ENCODE measurements at places on chromosomes 3 and 15.

- no peak for DNase-seq
Observed at GRCh38 chr3:49004352-49005302, 2.6 kb upstream of the WDR6 start.

GRCh38 chr3:15983232-15983631 lies 185.5 kb upstream of the ANKRD28 start:
- peak; percentile 94 for DNase-seq

DNA sequence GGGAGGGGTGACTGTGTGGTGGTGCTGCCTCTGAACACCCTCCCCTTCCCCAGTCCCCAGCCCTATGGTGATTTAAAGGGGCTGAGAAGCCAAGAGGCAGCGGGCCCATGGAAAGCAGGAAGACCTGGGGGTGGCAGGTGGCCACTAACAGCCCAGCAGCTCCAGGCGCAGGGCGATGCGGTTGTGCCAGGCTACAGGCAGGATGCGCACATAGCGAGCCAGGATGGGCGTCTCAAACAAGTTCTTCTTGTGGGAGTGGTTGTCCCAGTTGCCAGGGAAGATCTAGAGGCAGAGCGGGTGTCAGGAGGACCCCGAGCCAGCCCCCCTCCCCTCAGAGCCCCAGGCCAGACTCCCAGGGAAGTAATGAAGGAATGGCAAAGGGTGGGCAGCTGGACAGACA lies 3.9 kb upstream of the HAPLN3 start:
- no peak for DNase-seq

- peak; percentile 51 for DNase-seq
Observed at GRCh38 chr3:122555275-122556071, 8.6 kb downstream of the PARP9 start.

GRCh38 chr3:44329946-44330345 lies 8.6 kb upstream of the TCAIM start:
- no peak for DNase-seq

- peak; percentile 8 for DNase-seq
Observed at GRCh38 chr3:98779541-98780335, 16.6 kb downstream of the ST3GAL6 start.

DNA sequence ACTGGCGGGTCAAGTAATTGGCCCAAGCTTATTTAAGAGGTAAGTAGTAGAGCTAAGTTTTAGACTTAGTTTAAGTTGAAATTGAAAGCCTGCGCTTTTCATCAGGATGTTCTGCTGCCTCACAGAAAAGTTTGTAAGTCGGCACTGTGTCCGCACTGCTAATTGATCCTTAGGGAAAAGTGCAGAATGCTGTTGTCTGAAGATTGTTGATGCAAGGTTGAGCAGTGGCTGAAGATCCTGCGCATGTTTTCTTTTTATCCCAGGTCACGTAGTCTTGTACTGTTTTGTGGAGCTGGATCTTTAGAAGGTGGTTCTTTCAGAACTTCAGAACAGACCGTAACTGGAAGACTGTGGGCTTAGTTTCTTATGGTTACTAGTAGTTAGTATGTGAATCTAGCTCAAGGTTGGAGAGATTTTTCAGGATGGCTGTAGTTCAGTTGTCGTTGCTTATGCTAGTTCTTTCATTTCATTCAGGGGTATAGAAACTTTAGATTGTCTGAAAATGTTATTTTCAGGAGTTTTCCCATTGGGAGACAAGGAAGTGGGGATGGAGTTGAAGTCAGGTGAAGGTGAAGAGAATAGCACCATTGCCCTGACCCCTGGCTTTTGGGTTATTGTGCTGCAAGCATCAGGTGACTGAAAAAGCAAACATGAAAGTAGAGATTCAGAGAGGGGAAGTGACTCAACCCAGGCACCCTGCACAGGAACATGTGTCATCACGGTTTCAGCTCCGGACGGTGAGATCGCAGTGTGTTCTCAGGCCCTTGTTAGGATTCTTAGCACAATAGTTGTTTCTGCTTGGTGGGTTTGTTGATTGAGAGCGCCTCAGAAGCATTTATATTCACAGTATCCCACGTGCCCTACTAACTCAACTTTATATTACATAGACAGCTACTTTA lies 32.8 kb downstream of the AKAP13 start:
- peak; percentile 74 for DNase-seq

Measured in AG10803 (cell line).